ENCODE measurements at places on chromosomes 5 and 9.
A peak's percentile ranks its signal among the peaks of the same experiment; 100 is the strongest.

DNA sequence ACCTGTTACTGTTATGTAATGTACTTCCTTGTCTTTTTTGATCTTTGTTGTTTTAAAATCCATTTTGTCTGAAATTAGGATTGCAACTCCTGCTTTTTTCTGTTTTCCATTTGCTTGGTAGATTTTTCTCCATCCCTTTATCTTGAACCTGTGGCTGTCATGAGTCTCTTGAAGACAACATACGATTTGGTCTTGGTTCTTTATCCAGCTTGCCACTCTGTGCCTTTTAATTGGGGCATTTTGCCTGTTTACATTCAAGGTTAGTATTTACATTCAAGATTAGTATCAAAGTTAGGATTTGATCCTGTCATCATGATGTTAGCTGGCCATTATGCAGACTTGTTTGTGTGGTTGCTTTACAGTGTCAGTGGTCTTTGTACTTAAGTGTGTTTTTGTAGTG, 156.8 kb downstream of the GDNF start:
- no peak for DNase-seq

- DNase-seq = no peak
These were observed 2.2 kb downstream of the TNIP1 start for GRCh38 chr5:151078490-151079262.

GRCh38 chr9:132156262-132156661, 5.6 kb upstream of the NTNG2 start:
- no peak for DNase-seq

GRCh38 chr9:112252194-112252593, 77.1 kb upstream of the SUSD1 start:
- DNase-seq = no peak

DNA sequence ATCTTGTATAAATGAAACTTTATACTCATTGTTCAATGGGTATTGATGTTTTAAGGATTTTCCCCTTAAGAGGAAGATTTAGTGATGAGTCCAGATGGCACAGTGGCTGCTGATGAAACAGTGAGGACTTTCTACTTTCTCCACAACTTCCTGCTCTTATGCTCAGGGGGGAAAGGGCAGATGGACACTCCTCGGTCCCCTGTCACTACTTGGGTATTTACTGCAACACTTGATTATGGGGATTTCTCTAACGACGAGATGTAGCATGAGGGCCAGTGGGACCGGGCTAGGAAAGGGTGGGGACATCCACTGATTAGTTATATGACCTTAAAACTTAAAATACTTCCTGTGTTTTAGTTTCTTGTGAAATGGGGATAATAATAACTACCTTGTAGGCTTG, 146.1 kb upstream of the HMHB1 start:
- no peak for DNase-seq

- DNase-seq = no peak
These were observed 22.1 kb downstream of the HRH2 start for GRCh38 chr5:175680020-175680419.

DNA sequence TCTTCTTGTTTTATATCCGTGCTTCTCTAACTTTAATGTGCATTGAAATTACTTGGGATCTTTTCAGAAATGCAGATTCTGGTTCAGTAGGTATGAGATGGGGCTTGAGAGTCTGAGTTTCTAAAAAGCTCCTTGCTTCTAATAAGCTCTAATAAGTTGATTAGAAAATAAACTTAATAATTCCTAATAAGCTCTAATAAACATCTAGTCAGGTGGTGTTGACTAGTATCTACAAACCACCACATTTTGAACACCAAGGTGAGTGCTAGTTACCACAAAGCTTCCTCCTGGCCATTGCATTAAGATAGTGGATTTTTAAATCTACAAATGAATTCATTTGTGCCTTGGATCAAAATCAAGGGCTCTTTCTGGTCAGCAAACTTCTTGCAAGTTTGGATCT, 5.3 kb downstream of the TMOD1 start:
- DNase-seq = no peak

- no peak for DNase-seq
These were observed 163.9 kb downstream of the ARHGEF28 start for GRCh38 chr5:73789851-73790281.

- no peak for DNase-seq
These were observed 80.2 kb downstream of the FANCC start for GRCh38 chr9:95237336-95237735.

- DNase-seq = peak; percentile 96
These were observed 18.8 kb downstream of the TRIO start for GRCh38 chr5:14161825-14162556.

DNA sequence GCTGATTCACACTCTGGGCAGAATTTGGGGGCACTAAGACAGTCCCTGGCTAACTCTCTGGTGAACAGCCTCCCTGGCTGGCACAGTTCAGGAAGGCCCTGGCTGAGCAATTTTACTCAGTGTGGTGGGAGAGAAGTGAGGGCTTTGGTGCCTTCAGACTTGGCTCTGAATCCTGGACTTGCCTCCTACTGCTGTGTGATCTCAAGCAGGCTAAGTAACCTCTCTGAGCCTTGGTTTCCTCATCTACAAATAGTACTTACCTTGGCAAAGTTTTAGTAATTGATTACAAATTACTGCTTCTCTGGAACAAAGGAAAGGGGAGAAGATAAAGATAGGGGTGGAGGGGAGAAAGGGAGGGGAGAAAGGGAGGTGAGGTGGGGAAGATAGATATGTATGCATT, 153.8 kb downstream of the DROSHA start:
- no peak for DNase-seq

GRCh38 chr5:115350894-115351293, 54.4 kb upstream of the CCDC112 start:
- DNase-seq = no peak

DNA sequence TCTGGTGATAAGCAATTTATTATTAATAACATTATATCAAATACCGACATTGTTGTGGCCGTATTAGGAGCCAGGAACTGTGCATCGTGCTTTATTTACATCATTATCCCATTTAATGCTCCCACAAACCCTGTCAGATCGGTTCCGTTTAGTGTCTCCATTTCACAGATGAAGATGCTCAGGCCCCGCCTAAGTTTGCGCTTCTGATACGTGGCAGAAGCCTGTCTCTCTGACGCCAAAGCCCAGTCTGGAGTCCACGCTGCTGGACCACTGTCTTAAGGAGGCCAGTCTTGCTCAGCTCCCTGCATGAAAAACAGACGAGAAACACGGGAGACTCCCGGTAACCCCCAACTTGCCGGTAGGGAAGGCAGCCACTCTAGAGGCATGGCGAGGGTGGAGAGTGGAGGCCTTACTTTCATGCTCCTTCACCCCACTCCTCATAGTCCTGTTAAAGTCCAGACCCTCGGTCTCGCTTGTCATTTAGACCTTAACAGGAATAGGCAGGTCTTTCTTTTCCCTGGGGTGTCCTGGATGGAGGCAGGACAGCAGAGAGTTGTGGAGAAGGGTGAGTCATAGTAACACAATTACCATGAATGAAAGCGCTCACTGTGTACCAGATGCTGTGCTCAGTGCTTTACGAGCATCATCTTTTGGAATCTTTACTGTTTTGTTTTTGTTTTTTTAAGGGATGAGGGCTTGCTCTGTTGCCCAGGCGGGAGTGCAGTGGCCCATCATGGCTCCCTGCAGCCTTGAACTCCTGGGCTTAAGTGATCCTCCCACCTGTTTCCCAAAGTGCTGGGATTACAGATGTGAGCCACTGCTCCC, 872 bp downstream of the TXNDC15 start:
- peak; percentile 37 for DNase-seq

DNA sequence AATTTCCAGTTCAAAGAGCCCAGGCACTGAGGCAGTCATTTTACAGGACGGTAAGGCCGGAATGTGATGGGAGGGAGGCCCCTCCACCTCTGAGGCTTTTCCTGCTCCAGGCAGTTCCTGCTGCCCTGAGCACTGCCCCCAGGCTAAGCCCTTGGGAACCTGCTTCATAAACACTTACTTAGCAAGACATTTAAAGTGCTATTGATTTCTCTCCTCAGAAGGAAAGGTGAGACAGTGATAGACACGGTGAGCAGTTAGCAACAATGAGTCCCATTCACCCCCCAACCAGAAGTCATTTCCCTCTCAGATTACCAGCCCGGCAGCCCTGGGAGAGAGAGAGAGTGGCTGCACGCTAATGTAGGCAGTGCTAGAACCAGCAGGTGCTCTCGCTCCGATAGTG, 462.5 kb downstream of the SPOCK1 start:
- peak; percentile 76 for DNase-seq

GRCh38 chr9:131449276-131449675, 53.4 kb upstream of the POMT1 start:
- no peak for DNase-seq

DNA sequence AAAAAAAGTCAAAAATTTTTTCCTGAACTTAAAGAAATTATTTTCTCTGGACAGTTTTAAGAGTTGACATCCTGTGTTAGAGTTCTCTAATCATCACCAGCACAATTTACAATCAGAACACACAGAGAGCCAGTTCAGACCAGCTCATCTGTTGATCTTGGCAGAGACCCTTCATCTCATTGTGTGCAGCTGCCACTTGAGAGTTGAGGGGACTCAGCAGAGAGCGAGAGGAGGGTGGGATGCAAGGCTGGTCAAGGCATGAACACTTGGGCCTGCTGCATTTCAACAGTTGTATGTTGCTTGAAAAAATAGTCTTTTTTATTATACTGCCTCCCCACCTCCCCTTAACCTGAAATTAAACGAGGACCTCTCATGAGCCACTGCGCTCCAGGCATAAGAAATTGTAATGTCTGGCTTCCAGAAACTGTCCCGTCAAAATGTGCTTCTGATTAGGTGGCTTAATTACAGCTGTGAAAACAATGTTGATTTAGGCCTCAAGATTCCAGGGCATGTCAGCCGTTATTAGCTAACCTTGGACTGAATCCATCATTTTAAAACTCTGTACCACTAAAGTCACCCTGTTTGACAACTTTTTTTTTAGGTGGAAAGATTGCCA, 383.6 kb downstream of the CCDC171 start:
- peak; percentile 32 for DNase-seq

- no peak for DNase-seq
These were observed 314.3 kb upstream of the CHD1 start for GRCh38 chr5:99243111-99243510.

DNA sequence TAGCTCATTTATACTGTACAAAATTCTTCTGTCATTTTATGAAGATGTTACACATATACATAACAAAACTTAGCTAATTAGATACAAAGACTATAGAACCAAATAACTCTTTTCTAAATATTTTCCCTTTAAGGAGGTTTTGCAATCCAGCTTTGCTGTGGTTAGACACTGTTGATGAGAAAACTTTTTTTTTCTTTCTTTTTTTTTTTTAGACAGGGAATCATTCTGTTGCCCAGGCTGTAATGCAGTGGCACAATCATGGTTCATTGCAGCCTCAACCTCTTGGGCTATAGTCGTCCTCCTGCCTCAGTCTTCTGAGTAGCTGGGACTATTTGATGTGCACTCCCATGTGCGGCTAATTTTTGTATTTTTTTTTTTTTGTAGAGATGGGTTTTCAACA, 38.5 kb upstream of the CDKN2B start:
- DNase-seq = no peak

DNA sequence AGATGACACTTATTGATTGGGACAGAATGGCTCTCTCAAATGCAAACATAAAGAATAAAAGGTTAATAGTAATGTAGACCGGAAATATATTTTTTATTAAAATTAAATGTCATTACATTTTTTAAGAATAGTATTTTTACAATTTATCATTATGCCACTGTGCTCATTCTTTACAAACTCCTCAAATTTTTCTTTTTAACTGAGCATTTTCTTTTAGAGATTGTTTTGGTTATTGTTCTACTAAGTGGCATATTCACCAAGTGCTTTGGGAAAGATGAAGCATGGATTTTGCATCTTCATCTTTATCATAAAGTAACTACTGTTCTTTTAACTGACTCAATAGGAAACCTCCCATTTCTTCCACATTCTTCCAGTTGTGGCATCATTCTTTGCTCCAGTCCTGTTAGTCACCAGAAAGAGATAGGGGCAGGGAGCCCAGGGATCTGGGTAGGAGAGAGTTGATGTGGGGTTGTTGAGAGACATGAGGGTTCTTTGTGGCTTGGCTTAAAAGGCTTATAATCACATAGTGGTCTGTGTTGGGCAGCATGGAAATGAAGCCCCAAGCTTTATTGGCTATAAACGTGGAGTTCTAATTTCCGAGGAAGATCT, 69.8 kb downstream of the SYK start:
- no peak for DNase-seq

DNA sequence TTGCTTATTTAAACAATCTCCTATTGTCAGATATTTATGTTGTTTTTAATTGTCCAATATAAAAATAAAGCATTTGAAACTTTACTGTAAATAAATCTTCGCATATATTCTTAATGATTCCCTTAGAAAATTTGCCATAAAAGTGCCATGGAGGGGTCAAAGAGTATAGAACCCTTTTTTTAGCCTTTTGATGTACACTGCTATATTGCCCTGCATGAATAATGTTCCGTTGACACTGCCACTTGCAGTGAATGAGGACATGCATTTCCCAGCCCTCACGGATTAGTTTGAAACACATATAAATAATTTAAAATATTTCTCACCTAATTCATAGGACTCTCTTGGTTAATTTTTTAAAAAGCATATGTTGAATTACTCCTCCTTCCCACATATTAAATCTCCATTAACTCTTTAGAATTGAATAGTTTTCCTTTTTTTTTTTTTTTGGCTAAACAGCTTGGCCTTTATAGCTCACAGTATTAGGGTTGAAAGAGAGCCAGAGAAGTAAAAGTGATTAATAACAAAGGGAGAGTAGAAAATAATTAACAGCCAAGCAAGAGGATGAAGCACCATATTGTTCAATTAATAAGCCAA, 129.8 kb upstream of the SGCD start:
- DNase-seq = no peak

DNA sequence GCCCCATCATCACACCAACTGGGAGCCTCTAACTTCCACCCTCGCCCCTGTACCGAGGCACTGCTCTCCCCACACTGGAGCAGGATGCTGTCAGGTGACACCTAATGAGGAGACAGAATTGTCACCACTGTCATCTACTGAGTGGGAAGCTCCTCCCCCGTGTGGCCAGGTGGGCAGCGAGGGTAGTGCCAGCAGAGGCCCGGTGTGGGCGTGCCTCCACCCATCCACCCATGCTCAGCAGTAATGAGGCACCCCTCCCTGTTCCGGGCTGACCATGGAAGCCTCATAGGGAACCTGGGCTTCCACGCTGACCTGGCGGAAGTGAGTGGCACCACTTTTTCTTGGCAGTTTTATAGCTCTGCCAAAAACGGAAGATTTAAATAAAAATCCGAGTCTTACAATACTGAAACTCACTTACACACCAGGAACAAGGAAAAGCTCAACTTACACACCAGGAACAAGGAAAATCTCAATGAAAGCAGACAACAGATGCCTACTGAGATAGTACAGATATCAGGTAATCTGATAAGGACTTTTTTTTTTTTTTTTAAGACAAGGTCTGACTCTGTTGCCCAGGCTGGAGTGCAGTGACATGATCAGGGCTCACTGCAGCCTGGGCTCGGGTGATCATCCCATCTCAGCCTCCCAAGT, 30.6 kb upstream of the ASS1 start:
- no peak for DNase-seq

GRCh38 chr5:12272389-12272788, 368.1 kb upstream of the CTNND2 start:
- no peak for DNase-seq

GRCh38 chr5:61289241-61289640, 42.8 kb upstream of the ZSWIM6 start:
- no peak for DNase-seq

- DNase-seq = no peak
These were observed 74.3 kb upstream of the MOCS2 start for GRCh38 chr5:53183880-53184279.
